ENCODE measurements at places on chromosomes 4 and X.

GRCh38 chrX:10945498-10945897, 165.6 kb upstream of the HCCS start:
- DNase-seq = peak; percentile 86

GRCh38 chr4:155305619-155306018, 71.1 kb downstream of the MAP9 start:
- DNase-seq = no peak

DNA sequence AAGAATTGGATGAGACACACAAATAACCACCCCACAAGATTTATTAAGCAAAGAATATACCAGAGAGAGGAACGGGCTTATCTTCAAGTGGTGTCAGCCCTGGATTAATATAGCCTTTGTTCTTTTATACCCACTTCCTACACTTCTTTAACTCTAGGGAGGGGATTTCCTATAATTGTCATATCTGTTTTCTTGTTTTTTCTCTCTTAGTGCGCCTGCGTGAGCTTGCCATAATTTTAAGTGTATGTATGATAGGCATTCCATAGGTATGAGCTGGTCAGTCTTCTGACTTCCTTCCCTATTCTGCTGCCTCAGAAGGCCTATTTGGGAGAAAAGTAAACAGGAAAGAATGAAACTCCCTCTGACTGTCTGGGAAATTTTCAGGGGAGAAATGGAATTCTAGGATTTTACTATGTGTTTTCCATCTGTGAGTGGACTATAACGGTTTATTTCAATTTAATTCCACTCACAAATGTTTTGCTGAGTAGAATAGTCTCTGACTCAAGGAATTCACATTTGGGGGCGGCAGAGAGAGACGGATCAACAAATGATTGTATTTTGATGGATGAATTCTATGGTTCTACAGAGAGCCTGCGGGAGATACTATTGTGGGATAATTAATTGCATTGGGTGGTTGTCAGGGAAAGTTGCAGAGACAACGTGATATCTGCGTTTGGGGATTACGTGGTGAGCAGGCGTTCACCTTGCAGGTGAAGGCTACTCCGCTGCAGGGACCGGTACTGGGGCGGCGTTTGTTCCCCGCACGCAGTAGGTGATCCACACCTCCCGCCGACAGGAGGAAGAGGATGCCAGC, 626 bp upstream of the CEP135 start:
- DNase-seq = no peak

DNA sequence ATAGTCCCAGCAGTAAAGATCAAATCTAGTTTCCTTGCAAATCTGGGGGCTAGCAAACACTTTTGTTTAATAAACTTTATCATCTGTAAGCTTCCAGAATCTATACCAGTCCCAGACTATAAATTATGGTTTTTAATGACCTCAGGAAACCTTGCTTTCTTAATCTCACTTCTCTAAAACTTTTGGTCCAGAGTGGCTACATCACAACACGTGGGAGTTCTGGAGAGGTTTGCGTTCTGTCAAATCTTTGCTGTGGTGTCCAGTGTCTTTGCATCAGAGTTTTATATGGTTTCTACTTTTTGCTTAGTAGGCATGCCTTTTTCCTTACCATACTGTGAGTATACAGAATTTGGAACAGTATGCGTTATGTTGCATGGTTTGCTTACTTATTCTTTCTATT, 193.9 kb downstream of the ANK2 start:
- DNase-seq = no peak

- DNase-seq = no peak
Measured at GRCh38 chr4:2395584-2395983, 22.9 kb downstream of the ZFYVE28 start.

DNA sequence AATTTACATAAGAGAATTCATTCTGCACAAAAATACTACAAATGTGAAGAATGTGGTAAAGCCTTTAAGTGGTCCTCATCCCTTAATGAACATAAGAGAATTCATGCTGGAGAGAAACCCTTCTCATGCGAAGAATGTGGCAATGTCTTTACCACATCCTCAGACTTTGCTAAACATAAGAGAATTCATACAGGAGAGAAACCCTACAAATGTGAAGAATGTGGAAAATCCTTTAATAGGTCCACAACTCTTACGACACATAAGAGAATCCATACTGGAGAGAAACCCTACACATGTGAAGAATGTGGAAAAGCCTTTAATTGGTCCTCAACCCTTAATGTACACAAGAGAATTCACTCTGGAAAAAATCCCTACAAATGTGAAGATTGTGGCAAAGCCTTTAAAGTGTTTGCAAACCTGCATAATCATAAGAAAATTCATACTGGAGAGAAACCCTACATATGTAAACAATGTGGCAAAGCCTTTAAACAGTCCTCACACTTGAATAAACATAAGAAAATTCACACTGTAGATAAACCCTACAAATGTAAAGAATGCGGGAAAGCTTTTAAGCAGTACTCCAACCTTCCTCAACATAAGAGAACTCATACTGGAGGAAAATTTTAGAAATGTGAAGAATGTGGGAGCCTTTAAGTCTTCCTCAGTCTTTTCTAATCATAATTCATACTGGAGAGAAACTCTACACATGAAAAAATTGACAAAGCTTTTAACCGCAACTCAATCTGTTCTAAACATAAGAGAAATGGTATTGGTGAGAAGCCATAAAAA, 37.4 kb downstream of the ZNF718 start:
- DNase-seq = no peak

DNA sequence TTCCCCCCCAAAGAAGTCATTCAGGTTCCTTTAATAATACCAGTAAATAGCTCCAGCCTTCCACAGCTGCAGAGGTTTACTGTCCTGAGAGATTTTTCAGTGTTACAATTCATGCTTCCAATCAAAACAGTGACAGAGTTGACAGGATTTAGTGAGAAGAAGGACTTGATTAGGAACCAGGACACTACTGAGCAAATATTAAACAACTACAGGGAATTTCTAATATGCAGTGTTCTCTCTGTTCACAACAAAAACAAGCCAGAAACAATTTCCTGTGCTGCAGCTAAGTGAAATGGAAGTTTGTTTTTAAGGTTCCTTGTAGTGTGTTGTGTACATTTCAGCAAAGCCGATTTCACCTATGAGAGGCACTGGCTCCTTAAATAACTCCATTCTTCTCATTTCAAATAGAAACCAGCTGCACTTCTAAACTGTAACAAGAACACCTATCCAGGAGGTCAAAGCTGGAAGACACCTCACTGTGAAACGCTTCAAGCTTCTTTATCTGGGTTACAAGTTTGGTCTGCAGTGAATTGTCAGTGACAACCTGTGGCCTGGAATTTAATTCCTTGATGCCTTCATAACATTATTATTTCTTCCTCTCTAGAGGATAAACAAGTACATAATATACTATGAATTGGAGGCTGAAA, 149.3 kb downstream of the RASL11B start:
- DNase-seq = peak; percentile 43

DNA sequence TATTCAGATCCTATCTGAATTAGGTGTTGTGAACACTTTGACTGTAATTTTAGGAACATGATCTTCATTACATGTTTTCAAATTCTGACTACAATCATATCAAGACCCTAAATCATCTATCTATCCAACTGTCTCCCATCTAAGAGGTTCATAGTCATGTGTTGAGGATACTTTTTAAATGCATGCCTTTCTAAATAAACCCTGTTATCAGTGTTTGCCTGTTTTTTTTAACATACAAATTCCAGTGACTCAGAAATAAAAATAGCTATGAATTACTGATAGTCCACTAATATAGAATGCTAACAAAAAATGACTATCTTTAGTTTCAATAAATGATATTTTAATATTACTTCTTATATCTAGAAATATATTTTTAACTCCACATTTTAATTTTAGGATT, 8.0 kb downstream of the RAB28 start:
- DNase-seq = no peak

DNA sequence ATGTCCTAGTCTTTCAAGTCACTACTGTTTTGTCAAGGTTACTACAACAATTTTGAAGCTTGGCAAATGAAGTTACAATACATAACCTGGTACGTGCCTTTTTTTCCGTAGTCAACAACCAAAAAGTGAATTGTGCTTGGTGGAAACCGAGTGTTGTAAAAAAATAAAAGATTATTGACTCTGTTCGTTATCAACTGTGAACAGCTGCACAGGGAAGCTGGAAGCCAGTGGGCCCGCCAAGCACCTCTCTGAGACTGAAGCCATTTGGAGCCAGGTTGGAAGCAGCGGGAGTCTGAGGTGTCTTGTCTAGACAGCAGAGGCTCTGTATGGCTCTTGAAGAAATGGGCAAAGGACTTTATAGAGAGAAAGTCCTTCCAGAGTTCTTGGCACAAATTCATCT, 119.0 kb downstream of the GALNTL6 start:
- no peak for DNase-seq

- DNase-seq = no peak
Measured at GRCh38 chr4:71473541-71474240, 134.9 kb downstream of the SLC4A4 start.

DNA sequence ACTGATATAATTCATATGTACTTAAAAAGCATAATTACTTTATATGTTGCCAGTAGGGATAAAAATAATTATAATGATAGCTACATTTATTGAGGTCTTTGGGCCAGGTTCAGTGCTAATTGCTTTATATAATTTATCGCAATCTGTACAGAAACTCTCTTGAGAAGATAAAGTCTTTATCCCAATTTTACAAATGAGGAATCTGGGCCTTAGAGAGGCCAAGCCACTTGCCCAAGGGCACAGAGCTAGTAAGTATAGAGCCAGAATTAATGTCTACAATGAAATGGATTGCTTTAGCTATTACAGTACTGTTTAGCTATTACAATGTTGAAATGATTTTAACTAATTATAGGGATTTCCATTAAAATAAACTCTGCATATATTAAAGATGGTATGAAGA, 30.6 kb upstream of the TBC1D1 start:
- DNase-seq = no peak

- DNase-seq = no peak
Measured at GRCh38 chr4:164508771-164509170, 245.2 kb upstream of the SMIM31 start.

- no peak for DNase-seq
Measured at GRCh38 chr4:128364565-128364964, 77.0 kb upstream of the PGRMC2 start.

Data from muscle of arm (tissue), 14 donors.